ENCODE measurements at places on chromosomes 4 and X.

DNA sequence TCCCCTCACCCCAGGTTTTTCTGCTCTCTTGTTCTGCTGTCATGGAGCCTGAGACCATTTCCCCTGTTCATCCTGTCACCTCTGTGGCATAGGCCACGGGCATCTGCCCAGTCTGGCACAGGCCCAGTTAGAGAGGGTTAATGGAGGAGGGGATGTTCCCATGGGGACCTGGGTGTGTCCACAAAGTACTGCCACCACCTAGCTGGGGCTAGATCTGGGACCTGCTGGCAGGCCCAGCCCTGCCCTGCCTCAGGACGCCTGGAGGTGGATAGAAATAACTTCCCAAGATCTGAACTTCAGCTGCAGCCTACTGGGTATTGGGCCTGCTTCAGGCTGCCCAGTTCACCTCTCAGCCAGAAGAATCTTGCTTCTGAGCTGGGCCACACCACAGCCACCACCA is 13.5 kb downstream of the EFNB1 start:
- DNase-seq: no peak

DNA sequence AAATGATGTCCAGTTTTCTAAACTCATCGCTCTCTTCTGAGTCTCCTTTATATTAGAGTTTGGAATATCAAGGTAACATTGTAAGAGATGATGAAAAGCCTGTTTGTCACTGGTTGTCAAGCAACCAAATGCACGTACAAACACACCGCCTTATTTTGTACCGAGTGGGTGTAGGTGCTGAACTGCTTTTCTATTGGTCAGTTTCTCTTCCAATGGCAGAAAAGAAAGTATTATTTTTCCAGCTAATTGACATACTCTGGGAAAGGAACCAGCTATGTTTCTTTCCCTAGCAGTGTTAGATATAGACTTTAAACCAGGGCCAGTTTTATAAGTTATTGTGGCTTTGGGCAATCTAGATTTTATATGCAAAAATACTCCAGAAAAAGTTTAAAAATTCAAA is 6.6 kb upstream of the PPM1K start:
- DNase-seq: peak; percentile 10

GRCh38 chr4:5084911-5085475 is 33.7 kb downstream of the STK32B start:
- no peak for DNase-seq

DNA sequence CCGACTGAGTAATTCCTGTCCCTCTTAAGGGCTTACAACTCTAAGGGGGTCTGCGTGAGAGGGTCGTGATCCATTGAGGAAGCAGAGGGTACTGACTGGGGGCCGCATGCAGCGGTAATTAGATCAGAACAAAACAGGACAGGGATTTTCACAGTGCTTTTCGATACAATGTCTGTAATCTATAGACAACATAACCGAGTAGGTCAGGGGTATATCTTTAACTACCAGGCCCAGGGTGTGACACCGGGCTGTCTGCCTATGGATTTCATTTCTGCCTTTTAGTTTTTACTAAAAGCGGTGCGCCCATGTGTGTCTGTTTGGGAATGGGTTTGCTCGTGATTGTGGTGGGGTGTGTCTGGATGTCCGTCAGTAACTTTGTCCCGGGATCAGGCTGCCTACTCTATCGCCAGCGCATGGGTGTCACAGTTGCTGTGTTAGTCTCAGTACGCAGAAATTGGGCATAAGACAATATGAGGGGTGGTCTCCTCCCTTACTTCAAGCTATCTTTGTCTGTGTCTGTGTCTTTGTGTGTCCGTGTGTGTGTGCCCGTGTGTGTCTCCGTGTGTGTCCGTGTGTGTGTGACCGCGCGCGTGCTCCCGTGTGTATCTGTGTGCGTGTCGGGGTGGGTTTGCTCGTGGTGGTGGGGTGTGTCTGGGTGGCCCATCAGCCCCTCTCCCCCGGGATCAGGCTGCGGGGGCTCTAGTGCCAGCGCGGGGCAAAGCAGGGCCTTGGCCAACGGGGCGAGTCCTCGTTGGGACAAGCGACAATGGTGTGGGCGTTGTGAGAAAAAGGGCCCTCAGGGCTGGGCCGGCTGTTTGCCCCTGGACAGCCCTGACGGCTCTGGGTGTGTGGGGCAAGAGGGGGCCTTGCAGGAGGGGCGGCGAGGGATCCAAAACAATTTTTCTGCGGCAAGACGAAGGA is 10.4 kb downstream of the FRG2 start:
- DNase-seq: no peak

GRCh38 chr4:108531461-108531860 is 88.9 kb upstream of the RPL34 start:
- no peak for DNase-seq

GRCh38 chrX:9503261-9503660 is 38.4 kb downstream of the TBL1X start:
- no peak for DNase-seq

GRCh38 chr4:88503344-88503743 is 20.2 kb downstream of the PYURF start:
- DNase-seq: no peak

- no peak for DNase-seq
Observed at GRCh38 chr4:121749225-121749624, 15.7 kb downstream of the SMIM43 start.

GRCh38 chrX:136750364-136750763 is 30.4 kb downstream of the ARHGEF6 start:
- DNase-seq: no peak

- DNase-seq: no peak
Observed at GRCh38 chr4:74073358-74073757, 25.6 kb downstream of the CXCL2 start.

DNA sequence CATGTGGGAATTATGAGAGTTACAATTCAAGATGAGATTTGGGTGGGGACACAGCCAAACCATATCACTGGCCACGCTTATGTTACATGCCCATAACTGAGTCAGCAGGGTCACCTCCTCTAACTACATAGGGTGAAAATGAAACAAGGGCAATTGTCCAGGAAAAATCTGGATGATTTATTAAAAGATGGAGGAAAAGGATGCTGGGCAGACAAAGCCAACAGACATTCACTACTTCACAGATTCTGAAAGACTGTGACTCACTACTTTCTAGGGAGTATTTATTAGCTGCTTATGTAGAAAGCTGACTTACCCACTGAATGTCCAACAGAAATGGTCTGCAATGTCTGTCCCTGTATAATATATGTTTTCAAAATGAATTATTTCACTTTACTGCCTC is 72.4 kb downstream of the APBB2 start:
- no peak for DNase-seq

DNA sequence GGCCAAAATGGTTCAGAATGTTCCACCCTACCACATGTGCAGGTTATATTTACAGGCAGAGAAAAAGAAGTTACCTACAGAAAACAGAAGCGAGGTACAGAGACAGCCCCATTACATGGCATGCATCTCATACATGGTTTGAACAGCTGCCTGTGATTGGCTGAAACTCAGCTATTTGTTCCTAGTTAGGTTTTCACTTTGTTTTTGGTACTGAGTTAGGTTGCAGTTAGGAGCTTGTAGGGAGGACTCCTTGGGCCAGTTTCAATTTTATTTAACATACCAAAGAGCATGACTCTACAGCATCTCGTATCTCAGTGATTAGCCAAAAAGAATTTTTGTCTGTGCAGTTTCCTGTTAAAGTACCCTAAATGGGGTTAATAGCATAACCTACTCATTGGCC is 392.0 kb downstream of the MAPK10 start:
- DNase-seq: no peak

- DNase-seq: peak; percentile 63
Observed at GRCh38 chr4:185597532-185598188, 62.4 kb upstream of the PDLIM3 start.

DNA sequence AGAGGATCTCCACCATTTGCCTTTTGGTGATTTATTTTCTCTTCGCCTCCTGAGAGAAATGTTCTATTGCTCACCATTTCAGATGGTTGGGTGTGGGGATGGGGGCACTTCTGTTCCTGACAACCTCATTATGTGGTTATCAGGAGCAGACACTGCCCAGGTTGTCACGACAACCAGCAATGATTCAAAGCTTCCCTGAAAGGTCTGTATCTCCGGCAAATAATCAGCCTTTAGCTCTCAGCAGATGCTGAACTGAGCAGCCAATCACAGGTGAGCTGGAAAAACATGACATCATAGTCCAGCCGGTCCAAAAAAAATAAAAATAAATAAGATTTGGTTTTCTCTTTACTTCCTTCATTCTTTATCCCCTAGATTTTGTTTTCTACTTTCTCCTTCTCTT is 5.5 kb upstream of the PAK3 start:
- DNase-seq: no peak

- no peak for DNase-seq
Observed at GRCh38 chr4:5719350-5720055, 8.5 kb downstream of the EVC start.

- DNase-seq: no peak
Observed at GRCh38 chrX:21960569-21961541, 20.3 kb downstream of the SMS start.

GRCh38 chr4:143341186-143341755 is 4.6 kb downstream of the GAB1 start:
- DNase-seq: no peak

DNA sequence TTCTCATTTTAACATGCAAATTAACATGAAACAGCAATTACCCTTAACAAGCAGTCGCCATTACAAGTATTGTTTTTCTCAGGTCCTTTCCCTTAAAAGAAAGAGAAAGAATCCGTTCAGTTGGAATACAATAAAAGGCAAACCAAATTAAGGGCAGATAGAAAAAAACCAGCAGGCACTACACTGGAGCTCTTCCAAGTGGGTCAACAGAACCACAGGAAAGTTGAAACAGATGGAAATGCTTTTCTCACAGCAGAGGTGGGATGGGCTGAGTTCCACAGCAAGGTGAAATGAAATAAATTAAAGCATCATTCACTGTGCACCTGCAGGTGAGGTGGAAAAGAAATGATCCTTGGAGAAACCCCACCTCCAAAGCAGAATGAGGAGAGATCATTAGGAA is 102.6 kb downstream of the APBB2 start:
- no peak for DNase-seq

GRCh38 chr4:47744253-47744652 is 93.6 kb downstream of the CORIN start:
- DNase-seq: no peak

DNA sequence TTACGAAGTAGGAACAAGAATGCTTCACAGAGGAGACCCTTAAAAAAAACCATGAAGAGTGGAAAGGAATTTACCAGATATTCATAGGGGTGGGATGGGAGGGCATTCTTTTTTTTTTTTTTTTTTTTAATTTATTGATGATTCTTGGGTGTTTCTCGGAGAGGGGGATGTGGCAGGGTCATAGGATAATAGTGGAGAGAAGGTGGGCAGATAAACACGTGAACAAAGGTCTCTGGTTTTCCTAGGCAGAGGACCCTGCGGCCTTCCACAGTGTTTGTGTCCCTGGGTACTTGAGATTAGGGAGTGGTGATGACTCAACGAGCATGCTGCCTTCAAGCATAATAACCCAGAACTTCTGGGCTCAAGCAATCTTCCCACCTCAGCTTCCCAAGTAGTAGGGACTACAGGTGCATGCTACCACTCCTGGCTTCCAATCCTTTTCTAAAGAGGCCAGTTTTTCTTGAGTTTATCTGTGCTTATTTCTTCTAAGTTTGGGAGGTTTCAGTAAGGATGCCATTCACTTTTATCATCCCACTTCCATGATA is 65.9 kb upstream of the OGT start:
- DNase-seq: no peak

- DNase-seq: peak; percentile 16
Observed at GRCh38 chr4:170990989-170991589, 822.1 kb upstream of the GALNTL6 start.

DNA sequence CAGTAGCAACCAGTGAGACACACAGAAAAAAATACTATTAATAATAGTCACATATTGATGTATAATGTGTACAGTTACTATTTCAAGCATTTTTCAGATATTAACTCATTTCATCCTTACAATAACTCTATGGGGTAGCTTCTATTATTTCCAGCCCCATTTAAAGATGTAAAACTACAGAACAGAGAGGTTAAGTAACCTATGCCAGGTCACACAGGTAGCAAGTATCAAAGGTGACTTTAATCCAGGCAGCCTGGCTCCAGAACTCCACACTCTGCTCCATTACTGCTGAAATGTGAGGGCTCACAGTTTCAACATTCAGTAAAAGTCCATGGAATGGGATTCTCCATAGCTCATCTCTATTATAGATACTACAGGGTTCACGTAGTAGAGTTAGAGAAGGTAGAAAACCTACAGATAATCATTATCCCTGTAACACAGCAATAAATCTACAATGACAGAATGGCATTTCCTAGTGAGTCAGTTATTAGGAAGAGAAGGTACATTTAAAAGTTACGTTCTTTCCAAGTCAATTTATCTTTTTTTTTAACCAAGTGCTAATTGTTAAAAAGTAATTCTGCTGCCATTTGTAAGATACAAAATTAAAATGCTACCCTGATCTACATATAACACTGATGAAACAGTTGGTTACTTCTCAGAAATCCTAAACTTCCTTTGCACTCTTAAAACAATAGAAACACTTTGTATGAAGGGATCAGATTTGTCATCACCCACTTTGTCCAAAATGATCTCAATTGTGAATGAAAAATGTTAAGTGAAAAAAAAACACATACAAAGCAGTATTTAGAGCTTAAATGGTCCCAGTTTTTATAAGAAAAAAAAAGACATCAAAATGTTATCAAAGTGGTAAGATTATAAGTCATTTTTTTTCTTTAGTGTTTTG is 18.7 kb downstream of the RELL1 start:
- DNase-seq: no peak

GRCh38 chr4:15935504-15936402 is 2.8 kb downstream of the FGFBP1 start:
- DNase-seq: no peak

GRCh38 chrX:109384699-109385098 is 97.2 kb downstream of the GUCY2F start:
- DNase-seq: peak; percentile 35

DNA sequence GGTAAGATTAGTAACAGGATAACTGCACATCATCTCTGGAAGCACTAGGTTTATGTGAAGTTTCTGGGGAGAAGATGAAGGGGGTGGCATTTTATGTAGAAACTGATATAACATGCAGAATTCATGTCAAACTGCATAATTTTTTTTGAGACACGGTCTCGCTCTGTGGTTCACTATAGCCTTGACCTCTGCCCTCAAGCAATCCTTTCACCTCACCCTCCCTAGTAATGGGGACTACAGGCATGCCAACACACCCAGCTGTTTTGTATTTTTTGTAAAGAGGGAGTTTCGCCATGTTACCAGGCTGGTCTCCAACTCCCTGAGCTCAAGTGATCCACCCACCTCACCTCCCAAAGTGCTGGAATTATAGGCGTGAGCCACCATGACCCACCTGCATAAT is 11.5 kb downstream of the ABRAXAS1 start:
- no peak for DNase-seq

DNA sequence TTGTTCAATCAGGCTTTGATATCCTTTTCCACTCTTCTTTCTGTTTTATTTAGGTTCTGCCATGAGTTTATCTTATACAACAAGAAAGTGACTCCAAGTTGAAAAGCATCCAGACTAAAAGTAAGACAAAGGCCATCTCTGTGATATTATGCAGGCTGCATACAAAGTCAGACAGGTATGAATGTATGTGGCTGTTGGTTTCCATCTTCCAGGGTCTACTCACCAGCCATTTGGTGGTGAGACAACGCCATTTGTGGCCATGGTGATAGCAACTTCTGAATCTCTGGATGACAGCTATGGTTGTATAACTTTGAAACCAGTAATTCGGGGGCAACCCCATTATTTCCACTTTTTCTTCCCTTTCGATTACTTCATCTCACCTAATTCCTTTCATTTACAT is 17.2 kb upstream of the MSL3 start:
- no peak for DNase-seq

Measured in right renal pelvis (tissue), 4 donors.